ENCODE measurements at places on chromosomes 6 and 20.

GRCh38 chr6:10730254-10730653 lies 7.4 kb downstream of the TMEM14C start:
- no peak for DNase-seq

DNA sequence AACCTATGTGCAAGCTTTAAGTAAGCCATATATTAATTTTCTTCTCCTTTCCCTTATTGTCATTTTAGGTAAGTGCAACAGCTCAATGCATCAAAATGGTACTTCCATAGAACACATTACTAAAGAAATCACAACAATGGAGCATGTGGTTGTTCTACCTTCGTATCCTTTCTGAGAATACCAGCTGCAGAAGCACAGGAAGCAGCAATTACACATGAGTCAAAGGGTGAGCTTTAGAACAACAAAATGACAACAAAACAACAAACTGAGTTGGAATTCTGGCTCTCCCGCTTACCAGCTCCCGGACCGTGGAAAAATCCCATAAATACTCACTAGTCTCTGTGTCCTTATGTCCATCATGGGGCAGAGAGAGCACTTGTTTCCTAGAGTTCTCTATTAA lies 108.9 kb downstream of the BCAS1 start:
- DNase-seq = no peak

DNA sequence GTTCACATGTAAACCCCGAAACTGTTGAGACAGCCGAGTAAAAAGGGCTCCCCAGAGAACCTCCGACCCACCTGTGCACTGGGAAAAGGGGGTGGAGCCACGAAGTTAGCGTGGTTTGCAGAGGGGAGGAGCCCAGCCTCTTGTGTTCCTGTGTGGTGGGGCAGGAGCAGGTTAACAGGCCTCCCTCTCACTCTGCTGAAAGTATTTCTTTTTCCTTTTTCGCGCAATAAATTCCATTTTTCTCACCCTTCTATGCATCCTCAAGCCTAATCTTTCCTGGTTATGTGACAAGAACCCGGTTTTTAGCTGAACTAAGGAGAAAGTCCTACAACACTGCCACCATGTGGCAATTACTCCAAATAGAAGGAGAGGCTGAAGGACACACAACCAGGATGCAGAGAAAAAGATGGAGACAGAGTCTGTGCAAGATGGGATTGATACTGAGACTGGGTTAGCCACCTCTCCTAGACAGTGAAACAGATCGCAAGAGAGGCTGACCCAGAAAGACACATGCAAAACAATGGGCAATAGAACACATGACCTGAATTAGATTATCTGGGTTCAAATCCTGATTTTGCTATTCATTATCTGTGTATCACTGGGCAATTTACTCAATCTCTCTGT lies 168.7 kb upstream of the PRSS16 start:
- no peak for DNase-seq

DNA sequence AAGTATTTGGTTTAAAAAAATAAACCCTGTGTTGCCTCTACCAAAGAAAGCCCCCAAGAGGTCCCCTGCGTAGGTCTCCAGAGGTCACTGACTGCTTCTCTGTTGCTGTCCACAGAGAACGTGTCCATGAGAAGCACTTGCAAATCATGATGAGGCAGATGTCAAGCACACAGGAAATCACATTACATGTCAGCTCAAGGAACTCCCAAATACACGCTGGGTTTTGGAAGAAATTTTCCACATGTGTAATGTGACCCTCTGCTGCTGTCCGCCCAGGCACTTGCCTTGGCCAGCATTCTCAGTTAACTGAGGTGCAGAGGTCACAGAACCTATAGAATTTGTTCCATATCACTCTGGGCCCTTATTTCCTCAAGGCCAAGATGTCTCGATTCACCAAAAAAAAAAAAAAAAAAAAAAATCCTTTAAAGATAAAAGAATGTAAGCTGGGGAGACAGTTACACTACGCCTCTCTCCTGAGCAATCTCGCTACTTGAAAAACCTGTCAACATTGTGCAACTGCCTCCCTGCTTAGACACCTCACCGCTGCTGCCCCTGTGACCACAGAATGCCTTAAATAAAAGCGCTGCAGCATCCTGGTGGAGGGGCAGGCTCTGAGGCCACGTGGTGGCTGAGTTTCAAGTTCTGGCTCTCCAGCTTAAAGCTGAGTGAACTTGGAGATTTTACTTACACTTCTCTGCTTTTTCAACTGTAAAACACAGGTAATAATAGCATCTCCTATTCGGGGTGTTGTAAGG lies 42.3 kb downstream of the SLC22A23 start:
- no peak for DNase-seq

GRCh38 chr6:38806271-38806670 lies 91.2 kb downstream of the DNAH8 start:
- DNase-seq = no peak

DNA sequence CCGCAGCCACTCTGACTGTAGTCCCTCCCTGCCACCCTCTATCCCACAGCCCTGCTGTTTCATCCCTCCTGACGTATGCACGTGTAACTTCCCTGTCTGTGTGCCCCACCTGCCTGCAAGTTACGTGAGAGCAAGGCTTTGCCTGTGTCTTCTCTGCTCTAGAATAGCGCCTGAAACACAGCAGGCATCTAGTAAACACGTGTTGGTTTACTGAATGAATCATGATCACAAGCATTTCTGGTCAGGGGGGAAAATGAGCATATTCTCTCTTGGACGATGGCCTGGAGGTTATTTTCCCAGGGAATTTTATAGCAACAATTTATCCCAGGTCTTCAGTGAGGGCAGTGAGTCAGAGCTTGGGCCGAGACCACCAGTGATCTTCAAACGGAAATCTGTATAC lies 38.3 kb downstream of the PSMG4 start:
- no peak for DNase-seq

DNA sequence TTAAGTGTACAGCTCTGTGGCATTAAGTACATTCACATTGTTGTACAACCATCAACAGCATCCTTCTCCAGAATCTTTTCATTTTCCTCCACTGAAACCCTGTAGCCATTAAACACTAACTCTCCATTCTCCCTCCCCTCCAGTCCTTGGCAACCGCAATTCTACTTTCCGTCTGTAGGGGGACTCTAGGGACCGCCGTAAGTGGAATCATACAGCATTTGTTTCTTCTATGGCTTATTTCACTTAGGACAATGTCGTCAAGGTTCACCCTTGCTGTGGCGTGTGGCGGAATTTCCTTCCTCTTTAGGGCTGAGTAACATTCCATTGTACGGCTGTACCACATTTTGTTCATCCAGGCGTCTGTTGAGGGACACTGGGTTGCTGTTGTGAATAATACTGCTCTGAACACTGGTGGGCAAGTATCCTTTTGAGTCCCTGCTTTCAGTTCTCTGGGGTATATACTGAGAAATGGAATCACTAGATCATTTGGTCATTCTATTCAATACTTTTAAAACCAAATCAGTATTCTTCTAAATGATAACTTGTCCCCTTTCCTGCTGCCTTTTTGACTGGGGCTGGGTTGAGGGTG lies 50.7 kb downstream of the PPP1R3G start:
- DNase-seq = peak; percentile 12

GRCh38 chr6:127199470-127199869 lies 67.2 kb upstream of the RNF146 start:
- DNase-seq = no peak
